ENCODE measurements at places on chromosomes 1 and 21.
A peak's percentile ranks its signal among the peaks of the same experiment; 100 is the strongest.

- no peak for DNase-seq
These were observed 209.7 kb downstream of the SETD4 start for GRCh38 chr21:35850542-35851103.

GRCh38 chr1:29639156-29639736, 402.9 kb downstream of the PTPRU start:
- no peak for DNase-seq

- DNase-seq = no peak
These were observed 63.1 kb upstream of the PBX1 start for GRCh38 chr1:164495905-164496304.

DNA sequence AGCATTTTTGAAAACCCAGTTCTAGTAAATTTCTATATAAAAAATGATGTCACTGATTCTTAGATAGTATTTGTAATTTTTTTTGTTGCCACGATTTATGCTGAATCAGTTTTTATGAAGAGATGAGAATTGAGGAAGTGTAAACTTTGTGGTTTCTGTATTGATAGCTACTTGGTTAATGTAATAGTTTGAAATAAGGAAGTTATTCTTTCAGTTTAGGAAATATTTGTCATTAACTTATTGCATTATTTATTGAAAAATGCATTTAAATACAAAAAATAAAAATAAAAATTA, 97.8 kb downstream of the ZFYVE9 start:
- DNase-seq = peak; percentile 58

GRCh38 chr1:17045634-17046333, 8.0 kb downstream of the SDHB start:
- DNase-seq = peak; percentile 53

GRCh38 chr21:44913425-44914175, 7.1 kb downstream of the ITGB2 start:
- no peak for DNase-seq

DNA sequence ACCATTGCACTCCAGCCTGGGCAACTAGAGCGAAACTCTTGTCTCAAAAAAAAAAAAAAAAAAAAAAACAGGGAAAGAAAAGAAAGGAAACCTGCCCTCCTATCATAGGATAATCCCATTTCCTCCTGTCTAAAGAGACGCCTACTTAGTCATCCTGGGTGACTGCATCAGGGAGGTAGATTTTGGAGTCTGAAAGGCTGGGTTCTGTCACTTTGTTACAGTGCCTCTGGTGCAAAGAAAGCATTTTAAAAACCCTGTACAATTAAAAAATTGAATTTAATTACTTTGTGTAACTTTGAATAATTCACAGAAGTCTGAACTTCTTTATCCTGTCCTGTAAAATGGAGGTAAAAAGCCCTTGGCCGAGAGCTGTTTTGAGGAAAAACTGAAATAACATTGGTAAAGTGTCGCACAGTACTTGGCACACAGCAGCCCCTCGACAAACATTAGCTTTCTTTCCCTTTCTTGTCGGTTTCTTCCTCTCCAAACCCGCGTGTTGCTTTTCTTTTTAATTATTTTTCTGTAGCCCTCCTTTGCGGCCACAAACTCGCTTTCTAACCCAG, 657 bp upstream of the HDAC1 start:
- no peak for DNase-seq

DNA sequence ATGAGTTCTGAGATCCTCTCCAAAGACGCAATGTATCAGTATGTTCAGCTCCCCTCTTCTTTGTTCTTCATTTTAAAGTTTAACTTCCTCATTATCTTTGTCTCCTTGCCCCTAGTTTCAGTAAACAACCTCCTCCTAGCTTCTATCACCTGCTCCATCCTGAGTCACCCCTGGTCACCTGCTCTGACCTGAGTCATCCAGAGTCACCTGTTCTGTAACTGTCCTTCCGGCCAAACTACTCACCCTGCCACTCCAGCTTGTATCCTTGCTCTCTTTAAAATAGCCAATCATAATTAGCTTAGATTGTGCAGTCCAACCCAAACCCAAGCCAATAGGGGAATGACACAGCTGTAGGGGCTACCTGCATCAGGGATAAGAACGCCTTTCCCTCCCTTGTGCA, 332.0 kb downstream of the OLFM3 start:
- DNase-seq = no peak
